ENCODE measurements at places on chromosomes 13 and 19.

GRCh38 chr19:38318660-38319059 is 985 bp upstream of the KCNK6 start:
- no peak for DNase-seq

GRCh38 chr13:66216728-66217127 is 1013.4 kb downstream of the PCDH9 start:
- DNase-seq = no peak

GRCh38 chr13:30647824-30648521 is 30.3 kb downstream of the USPL1 start:
- DNase-seq = peak; percentile 31

DNA sequence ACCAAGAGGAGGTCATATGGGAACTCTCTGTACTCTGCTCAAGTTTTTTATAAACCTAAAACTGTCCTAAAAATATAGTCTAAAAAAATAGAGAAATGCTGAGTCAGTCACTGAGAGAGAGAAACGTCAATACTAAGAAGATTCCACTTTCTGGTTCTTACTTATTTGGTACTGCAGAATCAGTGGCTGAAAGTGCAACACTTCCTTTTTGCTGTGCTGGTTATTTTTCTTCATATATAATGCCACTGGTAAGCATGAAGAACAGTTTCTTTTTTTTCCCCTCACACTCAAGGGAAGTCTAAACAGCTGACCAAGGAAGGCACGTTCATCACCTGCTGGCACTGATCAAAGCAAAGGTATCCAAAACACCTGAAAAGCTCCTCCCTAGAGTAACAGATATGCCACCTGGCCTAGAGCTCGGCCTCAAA is 44.3 kb upstream of the N4BP2L1 start:
- no peak for DNase-seq

DNA sequence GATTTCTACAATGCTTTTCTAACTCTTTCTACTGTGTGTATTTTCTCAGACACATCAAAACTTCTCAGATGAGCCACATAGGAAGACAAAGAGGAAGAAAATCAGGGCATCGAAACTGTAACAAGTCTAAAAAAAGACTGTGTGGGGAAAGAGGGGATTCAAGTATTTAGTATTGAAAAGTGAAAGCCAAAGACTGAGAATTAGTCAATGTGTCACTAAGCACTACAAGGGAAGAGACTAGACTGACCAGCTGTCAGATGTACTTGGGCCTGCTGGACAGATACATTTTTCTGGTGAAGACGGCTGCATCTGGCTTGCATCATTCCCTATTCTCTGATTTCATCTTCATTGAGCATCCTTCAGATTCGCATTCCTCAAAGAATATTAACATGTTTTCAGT is 25.4 kb downstream of the COMMD6 start:
- DNase-seq = peak; percentile 17

- no peak for DNase-seq
Observed at GRCh38 chr19:2340496-2341243, 12.2 kb downstream of the SPPL2B start.

DNA sequence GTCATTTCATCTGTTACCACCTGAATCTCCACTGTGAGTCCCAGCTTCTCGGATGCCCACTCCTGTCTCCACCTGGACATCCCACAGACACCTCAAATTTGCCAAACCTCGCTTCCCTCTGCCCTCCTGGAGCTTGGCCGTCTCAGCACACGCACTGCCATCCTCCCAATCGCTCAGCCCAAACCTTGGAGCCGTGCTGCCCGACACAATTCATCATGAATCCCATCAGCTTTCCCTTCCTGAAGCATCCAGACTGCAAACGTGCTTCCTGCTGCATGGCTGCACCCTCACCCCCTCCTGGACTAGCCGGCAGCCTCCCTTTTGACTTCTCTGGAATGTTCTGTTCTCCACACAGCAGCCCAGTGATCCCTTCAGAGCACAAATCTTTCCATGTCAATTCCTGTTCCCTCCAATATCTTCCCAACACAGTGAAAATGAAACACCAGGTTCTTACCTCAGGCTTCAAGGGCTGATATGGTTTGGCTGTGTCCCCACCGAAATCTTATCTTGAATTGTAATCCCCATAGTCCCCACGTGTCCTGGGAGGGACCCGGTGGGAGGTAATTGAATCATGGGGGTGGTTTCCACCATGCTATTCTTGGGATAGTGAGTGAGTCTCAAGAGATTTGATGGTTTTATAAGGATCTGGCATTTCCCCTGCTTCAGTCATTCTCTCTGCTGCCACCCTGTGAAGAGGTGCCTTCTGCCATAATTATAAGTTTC is 1.1 kb upstream of the PROZ start:
- no peak for DNase-seq

DNA sequence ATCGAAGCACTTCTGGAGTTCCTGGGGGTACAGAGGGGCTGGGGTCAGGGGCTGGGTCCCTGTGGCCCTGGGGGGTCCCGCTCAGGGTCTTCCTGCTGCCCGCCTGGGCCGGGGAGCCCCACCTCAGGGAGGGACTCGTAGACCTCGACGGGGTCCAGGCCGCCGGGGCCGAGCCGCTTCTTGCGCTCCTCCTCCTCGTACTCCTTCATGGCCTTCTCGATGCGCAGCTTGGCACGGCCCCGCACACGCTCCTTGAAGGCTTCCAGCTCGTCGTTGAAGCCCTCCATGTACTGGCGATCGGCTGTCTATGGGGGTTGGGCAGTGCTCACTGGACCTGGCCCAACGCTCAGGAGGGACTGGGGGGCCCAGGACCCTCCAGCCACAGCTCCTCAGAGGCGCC is 10.2 kb downstream of the CDC37 start:
- DNase-seq = no peak

- no peak for DNase-seq
Observed at GRCh38 chr19:52673014-52673413, 34.9 kb upstream of the ZNF83 start.

GRCh38 chr19:16361926-16362325 is 37.3 kb downstream of the KLF2 start:
- no peak for DNase-seq

DNA sequence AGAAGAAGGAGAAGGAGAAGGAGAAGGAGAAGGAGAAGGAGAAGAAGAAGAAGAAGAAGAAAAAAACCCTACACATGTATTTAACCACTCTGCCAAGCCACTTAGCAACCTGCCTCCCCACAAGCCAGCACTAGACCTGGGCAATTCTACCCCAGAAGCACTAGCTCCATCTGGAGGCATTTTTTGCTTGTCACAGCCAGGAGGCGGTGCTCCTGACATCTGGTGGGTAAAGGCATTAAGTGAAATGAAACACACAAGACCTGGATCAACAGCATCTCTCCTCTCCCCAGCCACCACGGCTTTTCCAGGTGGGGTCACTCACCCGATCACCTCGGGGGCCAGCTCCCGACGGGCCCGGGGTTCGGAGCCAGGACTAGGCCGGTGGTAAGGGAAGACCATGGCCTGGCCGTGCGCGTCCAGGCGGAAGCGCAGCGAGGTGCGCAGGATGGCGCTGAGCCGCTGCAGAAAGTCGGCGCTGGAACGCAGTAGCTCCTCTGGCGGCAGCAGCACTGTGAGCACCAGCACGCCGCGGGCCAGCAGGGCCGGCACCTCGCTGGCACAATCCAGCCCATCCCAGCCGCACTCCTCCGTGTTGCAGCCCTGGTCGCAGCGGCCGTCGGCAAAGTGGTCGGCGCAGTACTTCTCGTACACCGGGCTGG is 26.9 kb downstream of the NOTCH3 start:
- DNase-seq = peak; percentile 13

- DNase-seq = no peak
Observed at GRCh38 chr13:42906257-42906656, 85.8 kb downstream of the EPSTI1 start.

DNA sequence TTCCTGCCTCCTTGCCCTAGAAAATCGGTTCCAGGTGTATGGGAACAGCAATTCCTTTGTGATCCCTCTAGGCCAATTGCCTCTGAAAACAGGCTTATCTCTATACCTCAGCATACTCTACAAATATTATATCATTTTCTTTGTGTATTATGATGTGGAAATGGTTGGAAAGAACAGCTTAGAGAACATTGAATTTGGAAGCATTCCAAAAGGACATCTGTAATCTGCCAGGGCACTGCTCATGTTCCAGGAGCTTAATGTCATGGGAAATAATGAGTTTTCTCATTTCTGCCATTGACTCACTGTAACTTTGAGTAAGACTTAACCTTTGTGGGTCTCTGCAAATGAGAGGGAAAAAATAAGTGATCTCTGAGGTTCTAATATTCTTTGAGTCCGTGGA is 147.3 kb downstream of the UFM1 start:
- DNase-seq = no peak

- DNase-seq = no peak
Observed at GRCh38 chr19:56372281-56372680, 21.1 kb downstream of the ZNF582 start.

DNA sequence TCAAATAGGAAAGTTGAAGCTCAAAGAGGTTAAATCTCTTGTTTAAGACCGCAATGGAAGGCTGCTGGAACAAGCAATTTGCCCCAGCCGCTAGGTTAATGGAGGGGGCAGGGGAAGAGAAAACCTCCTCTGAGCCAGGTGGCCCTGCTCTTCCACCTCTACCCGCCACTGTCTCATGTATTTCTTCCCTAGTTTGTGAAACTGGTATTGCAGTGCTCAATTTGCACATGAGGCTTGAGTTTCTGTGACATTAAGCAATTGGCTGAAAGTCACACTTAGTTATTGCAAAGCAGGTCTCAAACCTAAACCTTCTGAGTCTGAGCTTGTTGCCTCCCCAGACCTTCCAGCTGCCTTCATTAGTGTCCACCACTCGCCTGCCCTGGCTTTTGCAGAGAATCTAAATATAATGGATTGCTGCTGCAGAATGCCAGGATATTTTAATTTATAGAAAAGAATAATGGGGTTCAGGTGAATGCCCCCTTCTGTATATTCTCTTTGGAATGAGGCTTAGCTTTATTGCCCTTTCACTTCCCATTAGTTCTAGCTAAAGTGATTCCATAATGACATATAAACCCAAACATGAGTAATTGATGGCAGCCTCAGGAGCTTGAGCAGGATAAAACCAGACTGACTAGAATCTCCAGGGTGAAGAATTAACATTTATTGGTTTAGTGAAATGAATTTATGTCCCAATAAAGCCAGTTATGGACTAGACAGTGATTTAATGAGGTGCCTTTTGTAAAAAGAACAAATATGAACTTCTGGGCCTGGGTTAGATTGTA is 27.0 kb upstream of the OLFM4 start:
- no peak for DNase-seq
